ENCODE measurements at places on chromosomes 4 and X. TPM values are rescaled to one million over a fixed set of nuclear protein-coding genes. Genes with fewer than 3 reads are reported as not detected.

The MAGEA10 gene
- not detected for total RNA-seq

DNA sequence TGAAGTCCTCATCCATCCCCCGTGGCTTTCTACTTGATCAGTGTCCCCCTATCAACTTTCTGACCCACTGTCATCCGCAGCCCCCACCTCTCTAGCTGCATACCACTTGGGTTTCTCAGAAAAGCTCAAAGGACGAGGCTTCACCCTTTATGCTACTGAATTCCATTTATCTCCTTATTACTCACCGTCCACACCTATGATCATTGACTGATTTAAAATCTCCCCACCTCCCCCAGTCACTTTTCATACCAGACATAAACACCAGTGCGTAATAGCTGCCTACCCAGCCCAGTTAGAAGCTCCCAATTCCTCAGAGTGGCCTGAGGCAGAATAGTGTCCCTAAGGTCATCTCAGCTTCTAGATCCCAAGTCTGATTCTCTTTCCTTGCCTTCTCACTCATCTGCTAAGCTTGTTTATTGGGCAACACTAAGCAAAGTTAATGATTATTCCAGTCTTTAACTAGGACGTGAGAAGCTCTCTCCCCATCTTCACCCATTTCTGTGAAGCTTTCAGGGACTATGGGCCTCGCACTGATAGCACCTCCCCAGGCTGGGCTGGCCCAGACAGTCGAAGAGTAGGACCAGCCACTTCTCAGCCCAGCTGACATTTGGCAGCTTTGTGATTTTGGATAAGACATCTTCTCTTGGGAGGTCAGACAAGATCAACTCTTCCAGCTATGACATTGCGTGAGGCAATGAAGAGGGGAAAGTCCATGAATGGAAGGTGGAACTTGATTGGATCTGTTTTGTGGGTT is 7.2 kb upstream of the DDX60L start:
- no peak for DNase-seq

- DNase-seq, result no peak
Observed at GRCh38 chr4:125719987-125720386, 405.2 kb downstream of the FAT4 start.

DNA sequence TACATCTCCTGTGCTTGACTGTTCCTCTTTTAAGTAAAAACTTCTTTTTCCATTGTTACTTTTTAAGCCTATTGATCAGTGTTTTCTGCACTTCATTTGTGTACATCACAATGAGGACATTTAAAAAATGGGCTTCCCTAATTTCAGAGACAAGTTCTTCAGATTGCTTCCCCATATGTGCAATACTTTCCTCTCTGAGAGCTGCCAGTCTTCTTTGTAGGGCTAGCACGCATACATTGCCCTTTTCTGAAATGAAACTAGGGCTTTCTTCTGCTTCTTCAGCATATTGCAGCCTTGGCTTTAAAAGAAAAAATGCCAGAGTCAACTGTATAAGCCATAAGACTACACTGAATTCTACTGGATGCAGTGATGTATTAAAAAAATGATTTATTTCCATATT is 37.8 kb downstream of the FAT4 start:
- no peak for DNase-seq

GRCh38 chrX:109537324-109537665 is 651 bp downstream of the NXT2 start:
- DNase-seq, result no peak

DNA sequence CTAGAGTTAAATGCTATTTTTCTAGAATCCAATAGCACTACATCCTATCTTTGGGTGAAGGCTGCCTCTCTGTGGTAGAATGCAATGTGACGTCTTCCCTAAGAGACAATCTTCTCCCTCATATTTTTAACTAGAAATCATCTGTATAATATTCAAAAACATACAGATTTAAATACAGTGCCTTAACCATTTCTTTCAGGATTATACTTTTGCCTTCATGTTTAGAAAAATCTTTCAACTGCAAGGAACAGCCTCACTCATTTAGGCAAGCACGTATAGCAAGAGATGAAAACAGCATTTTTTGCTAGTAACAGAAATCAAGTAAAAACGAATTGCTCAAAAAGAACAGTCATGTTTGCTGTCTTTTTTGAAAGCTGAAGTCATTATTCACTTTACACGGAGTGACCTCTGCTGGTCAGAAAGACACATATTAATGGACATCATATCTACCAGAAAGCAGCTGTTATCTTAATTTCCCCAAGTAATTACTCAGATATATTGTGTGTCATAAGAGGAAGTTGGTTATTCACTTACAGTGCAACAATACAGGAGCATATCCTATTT is 422.3 kb downstream of the STPG2 start:
- no peak for DNase-seq

The ZNF275 gene
- total RNA-seq, result 64.1 TPM

DNA sequence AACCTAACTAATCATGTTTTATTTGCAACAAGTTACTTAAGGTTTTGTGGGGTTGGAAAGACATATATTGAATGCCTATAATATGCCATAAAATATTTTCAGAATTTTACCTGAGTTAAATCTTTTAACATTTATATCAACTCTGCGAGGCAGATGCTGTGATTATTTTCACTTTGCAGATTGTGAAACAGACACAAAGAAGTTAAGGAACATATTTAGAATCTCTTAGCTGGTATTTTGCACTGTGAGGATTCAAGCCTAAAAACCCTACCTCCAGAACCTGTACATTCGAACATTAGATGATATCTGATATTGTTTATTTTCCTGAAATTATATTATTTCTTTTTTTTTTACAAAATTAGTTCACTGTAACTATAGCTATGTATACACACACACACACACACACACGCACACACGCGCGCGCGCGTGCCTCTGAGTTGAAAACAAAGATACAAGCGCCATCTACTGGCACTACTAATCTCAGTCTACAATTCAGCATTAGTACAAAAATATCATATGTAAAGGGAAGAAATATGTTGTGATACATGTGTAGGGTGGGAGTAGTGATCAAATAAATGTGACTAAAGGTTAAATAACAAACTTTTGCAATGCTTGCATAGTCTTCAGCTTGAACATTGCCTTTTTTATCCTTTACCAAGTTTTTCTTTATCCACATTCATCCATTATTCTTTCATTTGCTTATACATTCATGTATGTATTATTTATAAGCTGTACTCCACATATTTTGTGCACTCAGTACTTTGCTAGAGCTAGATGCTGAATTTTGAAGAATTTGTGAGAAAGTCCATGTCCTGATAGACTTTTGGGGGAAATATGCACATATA is 61.5 kb downstream of the ANXA10 start:
- peak; percentile 73 for DNase-seq
